H1 (cell line): ENCODE measurements at places on chromosomes 2 and 18. TPM values are rescaled to one million over a fixed set of nuclear protein-coding genes. Genes with fewer than 3 reads are reported as not detected.

ALPI gene
- not detected in 2 replicates for total RNA-seq

SERPINB3 gene
- 0.17 TPM in 1 of 2 replicates, not detected in the other for total RNA-seq

CFAP65 gene
- 0.13 and 0.19 TPM in 2 replicates for total RNA-seq

TEX44 gene
- not detected in 2 replicates for total RNA-seq

RMDN2 gene
- total RNA-seq = 3.0 and 3.5 TPM in 2 replicates

COBLL1 gene
- total RNA-seq = 5.2 and 6.2 TPM in 2 replicates

ARHGEF33 gene
- total RNA-seq = 0.57 and 0.95 TPM in 2 replicates

PRSS56 gene
- not detected in 2 replicates for total RNA-seq

CNGA3 gene
- total RNA-seq = not detected in 2 replicates

- no peaks in the 10 kb centered on the region for H3K36me3 ChIP-seq
- H3K27ac ChIP-seq = no peak overlapping the region
- H3K27me3 ChIP-seq = no peaks in the 10 kb centered on the region
- no peak overlapping the region for H3K4me3 ChIP-seq
- H3K4me1 ChIP-seq = no peaks in the 10 kb centered on the region
Measured at GRCh38 chr18:63451799-63452660, 24.7 kb upstream of the SERPINB5 start.

GRCh38 chr2:231708773-231709635, 679 bp downstream of the PTMA start:
- H3K27ac ChIP-seq = peak overlapping the region; percentile 94
- DNase-seq = peak; percentile 50
- peaks cover 16% of the 10 kb centered on the region for H3K4me1 ChIP-seq
- no peaks in the 10 kb centered on the region for H3K27me3 ChIP-seq

- DNase-seq = no peak
- H3K4me3 ChIP-seq = no peak overlapping the region
- H3K4me1 ChIP-seq = no peaks in the 10 kb centered on the region
- H3K27ac ChIP-seq = no peak overlapping the region
- H3K27me3 ChIP-seq = no peaks in the 10 kb centered on the region
Measured at GRCh38 chr18:10771053-10771709, 245.4 kb downstream of the NAPG start.

GRCh38 chr2:83280391-83280790, 1178.7 kb downstream of the SUCLG1 start:
- H3K27me3 ChIP-seq = no peaks in the 10 kb centered on the region
- no peaks in the 10 kb centered on the region for H3K36me3 ChIP-seq
- H3K27ac ChIP-seq = no peak overlapping the region
- no peak for DNase-seq

DNA sequence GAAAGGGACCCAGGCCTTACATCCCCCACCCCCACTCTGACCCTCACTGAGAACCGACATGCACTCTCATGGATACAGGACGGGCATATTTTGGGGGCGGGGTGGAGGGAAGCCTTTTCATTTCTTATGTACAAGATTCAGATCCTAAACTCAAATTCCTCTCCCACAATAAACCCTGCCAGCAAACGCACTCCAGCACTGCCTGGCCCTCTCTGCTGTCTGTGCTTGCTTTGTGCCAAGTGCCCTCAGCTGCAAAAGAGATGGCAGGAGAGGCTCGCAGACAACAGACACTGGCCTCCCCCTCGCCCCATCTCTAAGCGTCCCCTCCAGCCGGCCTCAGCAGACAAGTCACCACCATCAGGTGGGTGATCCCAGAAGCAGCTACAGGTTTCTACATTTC, 42.4 kb downstream of the FAM168B start:
- H3K27me3 ChIP-seq = no peaks in the 10 kb centered on the region
- H3K4me3 ChIP-seq = no peak overlapping the region
- no peaks in the 10 kb centered on the region for H3K4me1 ChIP-seq
- H3K36me3 ChIP-seq = peaks cover 55% of the 10 kb centered on the region

- H3K4me1 ChIP-seq = no peaks in the 10 kb centered on the region
- no peaks in the 10 kb centered on the region for H3K36me3 ChIP-seq
- no peak overlapping the region for H3K4me3 ChIP-seq
- H3K27me3 ChIP-seq = no peaks in the 10 kb centered on the region
Measured at GRCh38 chr18:63588909-63589308, 1.8 kb downstream of the SERPINB13 start.

GRCh38 chr2:239369631-239370161, 31.1 kb downstream of the HDAC4 start:
- no peaks in the 10 kb centered on the region for H3K27me3 ChIP-seq
- no peaks in the 10 kb centered on the region for H3K36me3 ChIP-seq
- no peak overlapping the region for H3K27ac ChIP-seq
- H3K4me1 ChIP-seq = 0 out of 2 replicates have a peak, but pooled peaks cover 2% of the 10 kb centered on the region

GRCh38 chr2:45797451-45798230, 146.2 kb downstream of the PRKCE start:
- no peaks in the 10 kb centered on the region for H3K36me3 ChIP-seq
- H3K4me1 ChIP-seq = no peaks in the 10 kb centered on the region
- H3K27me3 ChIP-seq = no peaks in the 10 kb centered on the region
- DNase-seq = no peak
- H3K27ac ChIP-seq = no peak overlapping the region
- no peak overlapping the region for H3K4me3 ChIP-seq

DNA sequence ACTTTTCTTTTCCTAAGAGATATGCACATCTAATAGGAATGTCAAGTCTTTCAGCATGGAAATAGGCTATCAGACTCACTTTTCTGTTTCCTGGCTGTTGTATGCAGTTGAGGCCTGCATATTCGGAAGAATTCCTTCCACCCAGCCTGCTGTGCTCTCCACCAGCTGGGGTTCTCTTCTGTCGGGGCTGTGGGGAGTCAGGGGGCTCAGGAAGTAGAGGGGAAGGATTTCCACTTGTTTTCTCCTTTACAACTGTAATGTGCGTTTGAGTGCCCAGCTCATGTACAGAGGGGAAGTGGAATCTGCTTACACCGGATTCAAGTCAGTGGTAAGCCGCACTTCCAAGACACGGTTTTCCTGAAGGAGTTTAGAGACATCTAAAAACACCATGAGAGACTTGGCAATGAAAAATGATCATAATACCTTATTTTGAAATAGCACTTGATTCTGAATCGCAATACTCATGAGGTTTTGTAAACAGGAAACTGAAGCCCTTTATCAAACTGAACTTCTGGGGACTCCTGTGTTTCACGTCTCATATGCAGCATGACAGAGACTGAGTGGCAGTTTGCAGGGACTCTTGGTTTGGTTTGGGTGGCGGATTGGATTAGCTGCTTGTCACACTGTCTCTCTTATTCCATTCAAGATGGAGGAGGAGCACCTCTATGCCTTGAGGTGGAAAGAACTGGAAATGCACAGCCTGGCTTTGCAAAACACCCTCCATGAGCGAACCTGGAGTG, 90.4 kb downstream of the MTCL1 start:
- H3K27ac ChIP-seq = 0 out of 2 replicates have a peak overlapping the region, but pooled peaks have one; percentile 17
- no peaks in the 10 kb centered on the region for H3K27me3 ChIP-seq
- DNase-seq = no peak
- H3K36me3 ChIP-seq = peaks cover 11% of the 10 kb centered on the region

GRCh38 chr2:158973116-158973956, 4.9 kb downstream of the TANC1 start:
- no peaks in the 10 kb centered on the region for H3K4me1 ChIP-seq
- H3K27ac ChIP-seq = no peak overlapping the region

DNA sequence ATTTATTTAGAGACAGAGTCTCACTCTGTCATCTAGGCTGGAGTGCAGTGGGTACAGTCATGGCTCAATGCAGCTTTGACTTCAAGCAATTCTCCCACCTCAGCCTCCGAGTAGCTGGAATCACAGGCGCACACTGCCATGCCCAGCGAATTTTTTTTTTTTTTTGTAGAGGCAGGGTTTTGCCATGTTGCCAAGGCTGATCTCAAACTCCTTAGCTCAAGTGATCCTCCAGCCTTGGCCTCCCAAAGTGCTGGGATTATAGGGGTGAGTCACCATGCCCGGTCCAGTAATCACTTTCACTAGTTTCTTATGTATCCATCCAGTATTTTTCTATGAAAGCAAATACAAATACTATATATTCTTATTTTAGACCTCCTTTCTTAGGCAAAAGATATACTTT, 24.0 kb downstream of the PRKAG3 start:
- no peak overlapping the region for H3K27ac ChIP-seq
- no peaks in the 10 kb centered on the region for H3K36me3 ChIP-seq
- no peak for DNase-seq
- H3K4me1 ChIP-seq = peaks cover 4% of the 10 kb centered on the region

GRCh38 chr18:54961016-54961423, 1.8 kb upstream of the CCDC68 start:
- H3K27me3 ChIP-seq = no peaks in the 10 kb centered on the region
- no peaks in the 10 kb centered on the region for H3K36me3 ChIP-seq
- no peak overlapping the region for H3K4me3 ChIP-seq

DNA sequence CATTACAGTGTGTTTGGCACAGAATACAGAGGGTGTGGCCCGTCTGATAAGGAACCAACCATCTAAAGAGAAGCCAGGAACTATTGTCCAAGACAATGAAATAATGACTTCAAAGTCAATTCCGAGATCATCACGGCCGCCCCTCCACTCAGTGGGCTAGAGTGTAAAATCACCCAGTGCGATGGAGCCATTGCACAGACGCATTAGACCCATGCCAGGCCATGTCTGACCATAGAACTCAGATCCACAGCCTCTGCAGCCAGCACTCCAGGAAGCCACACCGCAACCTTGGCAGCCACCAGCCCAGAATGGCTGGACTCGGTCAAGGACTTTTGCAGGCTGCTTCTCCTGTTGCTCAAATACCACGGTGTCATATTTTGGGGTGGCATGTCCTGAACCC, 835.7 kb downstream of the DCDC2C start:
- DNase-seq = no peak
- H3K4me1 ChIP-seq = peaks cover 9% of the 10 kb centered on the region; the same call in 1 of the 2 replicates
- H3K27ac ChIP-seq = no peak overlapping the region

GRCh38 chr18:59846814-59847490, 52.8 kb upstream of the PMAIP1 start:
- no peak for DNase-seq
- H3K4me1 ChIP-seq = no peaks in the 10 kb centered on the region
- no peaks in the 10 kb centered on the region; the same call in 1 of the 2 replicates for H3K27me3 ChIP-seq
- no peak overlapping the region for H3K4me3 ChIP-seq
- H3K27ac ChIP-seq = no peak overlapping the region

- H3K27ac ChIP-seq = no peak overlapping the region
- peaks cover under 1% of the 10 kb centered on the region; the same call in 1 of the 2 replicates for H3K4me1 ChIP-seq
- no peaks in the 10 kb centered on the region for H3K27me3 ChIP-seq
- no peak for DNase-seq
Measured at GRCh38 chr2:70496819-70497218, 56.8 kb downstream of the TGFA start.

GRCh38 chr2:157684940-157685466, 56.3 kb upstream of the ACVR1C start:
- H3K4me3 ChIP-seq = no peak overlapping the region
- H3K27me3 ChIP-seq = peaks cover 82% of the 10 kb centered on the region
- no peaks in the 10 kb centered on the region for H3K36me3 ChIP-seq
- no peak for DNase-seq

- no peaks in the 10 kb centered on the region for H3K27me3 ChIP-seq
- H3K27ac ChIP-seq = no peak overlapping the region
- no peak overlapping the region for H3K4me3 ChIP-seq
Measured at GRCh38 chr2:142415461-142415860, 284.6 kb upstream of the LRP1B start.

- no peaks in the 10 kb centered on the region for H3K36me3 ChIP-seq
- no peaks in the 10 kb centered on the region for H3K27me3 ChIP-seq
- H3K27ac ChIP-seq = no peak overlapping the region
- DNase-seq = no peak
- H3K4me3 ChIP-seq = no peak overlapping the region
- peaks cover 6% of the 10 kb centered on the region for H3K4me1 ChIP-seq
Measured at GRCh38 chr2:240229603-240230235, 89.3 kb upstream of the OTOS start.

DNA sequence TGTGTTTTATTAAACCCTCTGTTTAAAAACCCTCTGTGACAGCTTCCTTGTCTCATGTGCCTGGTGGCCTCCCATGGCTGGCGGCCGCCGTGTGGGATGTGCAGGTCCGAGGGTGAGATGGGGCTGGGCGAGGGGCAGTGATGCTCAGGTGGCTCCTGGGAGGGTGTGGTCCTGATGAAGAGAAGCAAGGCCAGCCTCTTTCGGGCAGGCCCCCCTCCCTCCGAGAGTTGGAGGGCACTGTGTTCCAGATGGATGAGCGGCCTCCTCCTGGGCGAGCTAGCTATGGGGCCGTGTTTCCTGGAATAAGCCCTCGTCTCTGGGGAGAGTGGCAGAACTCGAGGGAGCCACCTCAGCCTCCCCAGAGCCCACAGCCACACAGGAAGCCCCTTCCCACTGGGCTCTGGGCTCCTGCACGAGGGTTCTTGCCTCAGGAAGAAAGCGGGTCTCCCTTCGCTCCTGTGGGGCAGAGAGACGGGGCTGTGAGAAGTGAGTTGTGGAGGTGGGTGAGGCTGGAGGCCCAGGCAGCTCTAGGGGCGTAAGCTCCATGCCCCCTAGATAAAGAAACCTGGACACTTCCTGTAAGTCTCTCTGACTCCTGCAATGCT, 72.1 kb downstream of the ASB1 start:
- H3K36me3 ChIP-seq = no peaks in the 10 kb centered on the region
- H3K4me1 ChIP-seq = no peaks in the 10 kb centered on the region
- no peaks in the 10 kb centered on the region for H3K27me3 ChIP-seq
- H3K27ac ChIP-seq = no peak overlapping the region
- H3K4me3 ChIP-seq = no peak overlapping the region

GRCh38 chr2:152050915-152051314, 47.9 kb downstream of the CACNB4 start:
- no peak overlapping the region for H3K4me3 ChIP-seq
- no peak for DNase-seq
- no peaks in the 10 kb centered on the region for H3K27me3 ChIP-seq
- H3K27ac ChIP-seq = no peak overlapping the region

- peaks cover 13% of the 10 kb centered on the region for H3K4me1 ChIP-seq
- H3K36me3 ChIP-seq = no peaks in the 10 kb centered on the region
- H3K27me3 ChIP-seq = no peaks in the 10 kb centered on the region
- peak; percentile 42 for DNase-seq
Measured at GRCh38 chr2:96102596-96103186, 13.7 kb downstream of the ADRA2B start.

- no peaks in the 10 kb centered on the region for H3K27me3 ChIP-seq
- H3K36me3 ChIP-seq = no peaks in the 10 kb centered on the region
- no peak overlapping the region for H3K4me3 ChIP-seq
- no peak for DNase-seq
Measured at GRCh38 chr2:173288561-173288960, 66.1 kb upstream of the CDCA7 start.

GRCh38 chr18:55024564-55024963, 65.3 kb upstream of the CCDC68 start:
- H3K27ac ChIP-seq = no peak overlapping the region
- no peaks in the 10 kb centered on the region for H3K36me3 ChIP-seq
- no peaks in the 10 kb centered on the region for H3K27me3 ChIP-seq
- DNase-seq = no peak
- H3K4me3 ChIP-seq = no peak overlapping the region

DNA sequence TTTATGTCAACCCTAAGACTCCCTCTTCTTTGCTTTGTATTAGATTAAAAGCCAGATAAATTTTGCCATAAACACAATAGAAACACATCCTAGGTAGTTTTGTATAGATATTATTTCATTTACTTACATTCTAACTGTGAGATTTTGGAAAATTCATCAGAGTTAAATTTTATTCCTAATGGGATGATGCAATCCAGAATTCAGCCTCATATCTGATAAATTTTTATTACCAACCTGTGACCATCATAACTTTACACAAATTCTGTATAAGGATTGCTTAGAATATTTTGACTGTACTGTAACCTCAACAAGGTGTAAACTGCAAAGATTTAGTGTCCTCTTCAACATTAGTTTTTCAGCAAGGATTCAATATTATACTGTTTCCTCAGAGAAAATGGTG, 4.4 kb downstream of the SLC5A7 start:
- H3K36me3 ChIP-seq = no peaks in the 10 kb centered on the region
- no peak overlapping the region for H3K27ac ChIP-seq
- no peaks in the 10 kb centered on the region for H3K4me1 ChIP-seq
- DNase-seq = no peak

GRCh38 chr18:54835944-54836343, 7.7 kb downstream of the RAB27B start:
- no peak overlapping the region for H3K27ac ChIP-seq
- no peak for DNase-seq
- no peaks in the 10 kb centered on the region for H3K36me3 ChIP-seq
- no peaks in the 10 kb centered on the region for H3K27me3 ChIP-seq
